ENCODE measurements at places on chromosomes 7 and 10. TPM values are rescaled to one million over a fixed set of nuclear protein-coding genes. Genes with fewer than 3 reads are reported as not detected.

- DNase-seq = no peak
Observed at GRCh38 chr7:117296066-117296465, 26.8 kb downstream of the WNT2 start.

DNA sequence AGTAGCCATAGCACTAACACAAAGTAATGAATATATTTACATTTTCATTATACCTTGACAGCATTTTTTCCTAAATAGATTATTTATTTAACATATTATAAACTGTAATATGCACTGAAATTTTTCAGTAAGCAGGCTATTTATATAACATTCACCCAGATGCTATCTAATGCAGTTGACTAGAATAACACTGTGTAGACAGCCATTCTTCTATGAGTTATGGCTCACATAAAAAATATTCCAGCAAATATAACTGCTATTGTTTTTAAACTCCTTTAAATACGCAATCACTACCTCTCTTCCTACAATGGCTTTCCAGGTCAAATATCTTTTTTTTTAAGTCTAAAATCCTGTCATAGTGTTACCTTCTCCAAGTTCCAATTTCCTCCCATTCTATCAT, 21.6 kb downstream of the TPK1 start:
- DNase-seq = no peak

NANOS1 gene
- 1.2 TPM for total RNA-seq

- DNase-seq = no peak
Observed at GRCh38 chr7:34417781-34418180, 240.2 kb upstream of the NPSR1 start.

C7orf33 gene
- not detected for total RNA-seq

GLI3 gene
- 6.4 TPM for total RNA-seq

DNA sequence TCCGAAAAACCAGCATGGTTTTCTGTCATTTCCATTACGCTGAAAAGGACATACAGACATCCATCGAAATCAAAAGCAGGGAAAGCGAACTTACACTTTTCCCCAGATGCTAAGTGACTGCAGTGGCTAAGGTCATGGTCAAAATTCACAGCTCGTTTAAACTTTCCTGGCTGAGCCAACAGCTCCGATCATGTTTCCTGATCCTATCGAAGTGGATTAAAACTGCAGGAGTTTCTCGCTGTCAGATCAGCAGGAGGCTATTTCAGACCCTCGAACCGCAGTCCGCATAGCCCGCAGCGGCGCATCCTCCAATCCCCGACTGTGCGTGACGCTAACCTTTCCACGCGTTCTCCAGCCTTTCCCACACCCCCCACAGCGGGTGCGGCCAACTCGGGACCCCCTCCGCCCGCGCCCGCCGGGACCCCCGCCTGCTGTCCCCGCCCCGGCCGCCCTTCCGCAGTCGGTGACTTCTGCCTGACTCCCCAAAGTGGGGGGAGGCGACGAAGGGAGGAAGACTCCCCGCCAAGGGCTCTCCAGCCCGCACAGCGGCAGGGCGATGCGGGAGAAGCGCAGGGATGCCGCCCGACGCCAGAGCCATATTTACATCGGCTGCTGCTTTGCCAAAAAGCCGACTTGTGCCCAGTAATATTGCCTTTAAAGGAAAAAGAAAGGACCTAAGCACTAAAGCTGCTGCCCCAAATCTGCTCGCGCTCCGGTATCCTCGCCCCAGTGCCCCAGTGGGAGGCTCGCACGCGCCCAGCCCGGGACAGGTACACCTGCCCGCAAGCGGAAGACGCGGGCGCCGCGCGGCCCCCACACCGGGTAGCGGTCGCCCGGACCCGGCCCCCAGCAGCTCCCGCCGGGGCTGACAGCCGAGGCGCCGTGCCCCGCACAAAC, 1.2 kb downstream of the PIP4K2A start:
- DNase-seq = peak; percentile 60

DNA sequence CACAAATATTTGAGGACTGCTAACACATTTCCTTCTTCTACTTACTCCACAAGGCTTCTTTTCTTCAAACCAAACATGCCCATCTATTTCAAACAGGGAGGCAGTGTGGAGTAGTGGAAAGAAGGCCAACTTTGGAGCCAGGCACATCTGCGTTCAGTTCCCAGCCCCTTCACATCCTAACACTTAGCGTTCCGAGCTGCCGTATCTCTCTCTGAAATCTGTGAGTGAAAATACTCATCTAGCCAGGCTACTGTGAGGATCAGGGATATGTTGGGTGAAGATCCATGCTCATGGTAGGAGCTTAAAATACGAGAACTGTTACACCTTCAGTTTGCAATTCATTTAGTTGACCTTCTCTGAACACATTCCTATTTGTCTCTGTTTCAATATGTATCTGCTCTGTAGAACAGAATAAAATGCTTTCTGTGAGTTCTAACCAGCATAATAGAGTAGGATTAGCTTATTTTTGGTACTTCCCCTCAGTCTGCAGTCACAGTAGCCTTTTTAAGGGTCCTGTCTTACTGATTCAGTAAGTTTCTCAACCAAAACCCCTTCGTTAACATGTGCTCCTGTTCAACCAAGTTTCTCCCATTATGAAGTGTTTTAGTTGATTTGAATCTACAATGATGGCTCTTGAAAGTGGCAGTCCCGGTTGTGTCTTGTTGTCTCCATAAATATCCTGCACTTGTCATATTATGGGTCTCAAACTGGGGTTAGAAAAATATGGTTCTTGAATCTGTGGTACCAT, 3.3 kb upstream of the MEST start:
- DNase-seq = peak; percentile 1

SFR1 gene
- total RNA-seq = 6.2 TPM

- no peak for DNase-seq
Observed at GRCh38 chr10:53088961-53089360, 316.4 kb upstream of the MBL2 start.

- DNase-seq = no peak
Observed at GRCh38 chr10:80518807-80519360, 18.8 kb upstream of the SH2D4B start.

- no peak for DNase-seq
Observed at GRCh38 chr7:4207011-4207410, 475.1 kb upstream of the FOXK1 start.

DNA sequence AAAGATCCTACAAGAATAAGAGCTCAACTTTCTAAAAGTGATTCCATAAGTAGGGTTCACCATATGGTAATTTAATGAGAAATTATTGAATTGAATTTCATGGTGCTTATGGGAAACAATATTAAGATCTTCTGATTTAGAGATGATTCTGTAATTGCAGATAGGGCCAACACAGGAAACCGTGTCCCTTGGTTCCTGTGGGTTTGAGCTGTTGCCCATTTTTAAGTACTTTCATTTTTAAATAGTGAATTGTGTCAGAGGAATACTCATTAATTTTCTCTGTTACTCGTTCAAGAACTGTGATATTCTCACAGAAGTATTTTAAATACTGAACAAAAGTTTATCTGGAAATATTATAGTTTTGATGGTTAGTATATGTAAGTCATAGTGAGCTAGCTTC, 129.2 kb downstream of the SRI start:
- DNase-seq = no peak

KEL gene
- not detected for total RNA-seq

DNA sequence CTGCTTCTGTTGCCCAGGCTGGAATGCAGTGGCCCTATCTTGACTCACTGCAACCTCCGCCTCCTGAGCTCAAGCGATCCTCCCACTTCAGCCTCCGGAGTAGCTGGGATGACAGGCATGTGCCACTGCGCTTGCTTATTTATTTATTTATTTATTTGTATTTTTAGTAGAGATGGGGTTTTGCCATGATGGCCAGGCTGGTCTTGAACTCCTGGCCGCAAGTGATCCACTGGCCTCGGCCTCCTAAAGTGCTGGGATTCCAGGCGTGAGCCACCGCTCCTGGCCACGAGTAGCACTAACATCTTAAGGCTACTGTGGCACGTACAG, 70.9 kb downstream of the CARD11 start:
- no peak for DNase-seq

SLC26A5 gene
- not detected for total RNA-seq

- peak; percentile 81 for DNase-seq
Observed at GRCh38 chr10:30433306-30433729, 666 bp upstream of the MAP3K8 start.

GRCh38 chr7:73999664-74000435, 28.1 kb upstream of the ELN start:
- peak; percentile 85 for DNase-seq

DNA sequence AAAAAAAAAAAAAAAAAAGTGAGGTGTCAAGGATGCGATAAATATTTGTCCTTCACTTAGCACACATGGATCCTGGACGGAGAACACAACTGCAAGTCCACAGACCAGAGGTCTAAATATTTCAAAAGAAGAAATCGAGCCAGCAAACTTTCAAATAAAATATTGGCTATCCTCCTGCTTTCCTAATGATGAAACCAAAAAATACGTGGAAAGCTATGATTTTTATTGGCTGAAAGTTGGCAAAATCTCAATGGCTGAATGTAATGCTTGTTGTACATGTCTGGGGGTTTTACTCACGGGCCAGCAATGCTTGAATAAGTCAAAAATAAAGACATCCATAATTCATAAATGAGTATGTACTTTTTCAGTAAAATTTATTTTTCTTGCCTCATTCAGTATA, 19.0 kb upstream of the MGMT start:
- no peak for DNase-seq
